Activated naive CD8-positive, alpha-beta T cell treated with anti-CD3 and anti-CD28 coated beads for 36 hours (primary cell): ENCODE measurements at places on chromosomes 16 and 17. TPM values are rescaled to one million over a fixed set of nuclear protein-coding genes. Genes with fewer than 3 reads are reported as not detected.

Gene SEPTIN1
- 162 TPM for total RNA-seq

Gene SMARCE1
- total RNA-seq, result 107 TPM

Gene CFAP97D1
- total RNA-seq, result not detected

Gene SPIRE2
- total RNA-seq, result 0.14 TPM

Gene CD300H
- total RNA-seq, result not detected

Gene ERBB2
- 3.8 TPM for total RNA-seq

Gene SOX9
- not detected for total RNA-seq

Gene ZNF286A
- total RNA-seq, result 40.4 TPM

Gene SDR42E1
- total RNA-seq, result 12.5 TPM

Gene SPN
- total RNA-seq, result 122 TPM

Gene TMUB2
- 17.1 TPM for total RNA-seq

Gene VMO1
- not detected for total RNA-seq

Gene CYGB
- total RNA-seq, result 0.33 TPM

Gene TIGD7
- 4.8 TPM for total RNA-seq

Gene RHBDL1
- total RNA-seq, result 0.72 TPM

Gene KCNG4
- total RNA-seq, result not detected

Gene ADAP2
- 0.19 TPM for total RNA-seq

Gene NOD2
- 0.78 TPM for total RNA-seq

Gene GLIS2
- 0.16 TPM for total RNA-seq

Gene NOMO2
- 59.2 TPM for total RNA-seq

Gene MED31
- total RNA-seq, result 21.6 TPM

Gene TXNL4B
- total RNA-seq, result 26.7 TPM

Gene LLGL2
- total RNA-seq, result 5.0 TPM

Gene TLCD3A
- 22.6 TPM for total RNA-seq

Gene TSNAXIP1
- 0.72 TPM for total RNA-seq
